ENCODE measurements at places on chromosomes 16 and 17. TPM values are rescaled to one million over a fixed set of nuclear protein-coding genes. Genes with fewer than 3 reads are reported as not detected.
A peak's percentile ranks its signal among the peaks of the same experiment; 100 is the strongest.

DNA sequence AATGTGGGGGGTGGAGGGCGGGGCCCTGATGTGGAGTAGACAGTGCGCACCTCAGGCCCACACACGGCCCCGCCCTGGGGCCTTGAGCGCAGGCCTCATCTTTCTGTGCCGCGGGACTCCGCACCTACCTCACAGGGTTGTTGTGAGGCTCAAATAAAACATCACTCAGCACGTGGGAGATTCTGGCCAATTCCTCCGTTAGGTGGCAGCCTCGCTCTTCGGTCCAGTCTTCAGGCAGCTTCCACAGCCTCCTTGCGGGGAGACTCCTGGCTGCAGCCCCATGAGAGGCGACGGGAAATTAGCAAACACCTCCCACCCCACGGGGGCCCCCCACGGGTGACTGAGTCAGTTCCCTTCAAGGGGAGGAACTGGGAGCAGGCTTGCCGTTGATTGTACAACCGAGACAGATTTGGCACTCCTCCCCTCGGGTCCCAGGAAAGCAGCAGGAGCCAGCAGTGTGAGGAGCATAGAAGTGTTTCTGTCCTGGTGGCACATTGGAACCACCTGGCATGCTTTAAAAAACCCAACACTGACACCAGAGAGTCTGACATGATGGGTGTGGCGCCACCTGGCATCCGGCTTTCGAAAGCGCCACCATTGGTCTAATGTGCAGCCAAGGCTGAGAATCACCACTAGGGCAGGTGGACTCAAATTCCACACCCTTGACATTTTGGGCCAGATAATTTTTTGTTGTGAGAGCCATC is 7.6 kb downstream of the MRM1 start:
- H3K27ac ChIP-seq, result no peak overlapping the region
- H3K27me3 ChIP-seq, result no peaks in the 10 kb centered on the region
- no peaks in the 10 kb centered on the region for H3K36me3 ChIP-seq
- H3K4me1 ChIP-seq, result peaks cover 6% of the 10 kb centered on the region
- peak; percentile 44 for DNase-seq

DNA sequence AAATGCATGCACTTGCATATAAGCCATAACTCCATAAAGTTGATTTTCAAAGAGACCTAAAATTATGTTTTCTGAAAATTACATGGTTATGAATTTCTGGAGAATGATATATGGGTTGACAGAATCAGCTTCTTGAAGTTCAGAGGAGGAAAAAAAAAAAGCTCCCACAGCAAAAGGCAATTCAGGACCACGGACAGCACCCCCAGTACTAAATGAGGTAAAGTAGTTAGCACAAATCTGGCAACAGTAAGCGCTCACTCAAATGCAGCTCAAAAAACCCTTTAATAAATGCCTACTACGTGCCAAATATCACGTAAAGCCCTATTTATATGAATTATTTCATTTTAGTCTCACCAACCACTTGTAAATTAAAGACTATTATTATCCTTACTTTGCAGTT is 135.2 kb downstream of the SHISA9 start:
- DNase-seq, result peak; percentile 30
- H3K27me3 ChIP-seq, result no peaks in the 10 kb centered on the region
- no peak overlapping the region for H3K4me3 ChIP-seq
- H3K36me3 ChIP-seq, result no peaks in the 10 kb centered on the region
- no peaks in the 10 kb centered on the region for H3K4me1 ChIP-seq

DNA sequence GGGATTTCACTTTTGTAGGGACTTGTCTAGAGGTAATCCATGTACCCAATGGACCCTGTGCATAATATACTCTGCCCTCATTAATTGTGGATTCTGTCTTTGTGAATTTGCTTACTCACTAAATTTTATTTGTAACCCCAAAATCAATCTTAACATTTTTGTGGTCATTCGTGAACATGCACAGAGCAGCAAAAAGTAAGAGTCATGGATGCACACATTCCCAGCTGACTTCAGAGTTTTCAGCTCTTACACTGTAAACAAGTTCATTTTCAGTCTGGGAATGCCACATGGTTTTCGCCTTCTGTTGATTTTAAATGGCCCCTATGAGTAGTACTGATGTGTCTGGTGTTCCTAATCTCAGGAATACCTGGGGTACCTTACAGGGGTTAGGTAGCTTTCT is 24.3 kb downstream of the TAC4 start:
- H3K36me3 ChIP-seq, result peaks cover 98% of the 10 kb centered on the region
- H3K27me3 ChIP-seq, result no peaks in the 10 kb centered on the region
- H3K27ac ChIP-seq, result no peak overlapping the region
- no peak for DNase-seq

The DRC3 gene
- total RNA-seq, result 0.42 TPM

DNA sequence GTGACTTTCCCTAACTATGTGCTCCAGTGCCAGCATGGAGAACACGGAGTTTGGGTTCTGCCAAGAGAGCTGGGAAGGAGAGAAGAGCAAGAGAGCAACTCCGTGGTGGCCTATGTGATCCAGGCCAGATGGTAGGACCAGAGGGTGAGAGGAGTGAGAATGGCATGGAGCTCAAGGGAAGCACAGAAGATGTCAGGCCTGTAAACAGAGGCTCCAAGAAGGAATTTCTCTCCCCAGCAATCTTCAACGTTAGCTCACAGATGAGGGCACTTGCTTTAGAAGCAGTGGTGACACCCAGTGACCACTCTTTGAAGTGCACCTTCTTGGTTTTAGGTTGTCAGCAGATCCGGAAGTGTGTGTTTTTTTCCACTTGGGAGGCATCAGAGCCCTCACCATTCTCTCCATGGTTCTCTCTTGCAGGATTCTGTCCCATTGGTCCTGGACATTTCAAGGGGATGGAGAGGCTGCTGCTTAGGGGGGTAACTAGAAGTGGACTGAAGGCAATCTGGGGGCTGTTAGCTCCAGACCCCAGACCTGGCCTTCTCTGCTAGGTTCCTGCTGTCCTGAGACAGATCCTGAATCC is 18.1 kb upstream of the TMEM98 start:
- no peak overlapping the region for H3K27ac ChIP-seq
- H3K4me1 ChIP-seq, result no peaks in the 10 kb centered on the region
- no peaks in the 10 kb centered on the region for H3K27me3 ChIP-seq
- H3K4me3 ChIP-seq, result no peak overlapping the region
- peak; percentile 62 for DNase-seq

GRCh38 chr16:71780521-71781089 is 28.0 kb downstream of the AP1G1 start:
- H3K27me3 ChIP-seq, result no peaks in the 10 kb centered on the region
- H3K27ac ChIP-seq, result no peak overlapping the region
- DNase-seq, result no peak
- H3K4me3 ChIP-seq, result no peak overlapping the region

- no peak overlapping the region for H3K4me3 ChIP-seq
- no peaks in the 10 kb centered on the region for H3K27me3 ChIP-seq
- H3K4me1 ChIP-seq, result peaks cover 10% of the 10 kb centered on the region
These were observed 41.7 kb downstream of the DNAH17 start for GRCh38 chr17:78535273-78536197.

DNA sequence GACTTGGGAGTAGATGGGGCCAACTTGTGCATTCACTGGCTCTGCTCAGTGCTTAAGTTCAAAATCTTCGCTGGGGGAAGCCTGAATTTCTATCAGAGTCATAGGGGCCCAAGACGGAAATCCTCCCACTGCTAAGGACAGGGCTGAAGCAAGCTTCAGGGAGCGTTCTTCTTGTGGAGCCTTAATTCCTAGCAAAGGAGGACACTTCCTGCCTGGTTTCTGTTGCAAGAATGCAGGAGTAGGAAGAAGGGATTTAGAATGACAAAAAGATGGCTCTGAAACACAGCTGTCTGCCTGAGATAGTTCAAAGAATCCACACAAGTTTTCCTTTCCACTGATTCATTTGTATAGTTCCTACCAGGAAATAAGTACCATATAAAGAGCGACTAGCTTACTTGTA is 26.4 kb downstream of the PSME3IP1 start:
- H3K4me3 ChIP-seq, result no peak overlapping the region
- H3K27ac ChIP-seq, result no peak overlapping the region
- H3K4me1 ChIP-seq, result no peaks in the 10 kb centered on the region
- peaks cover 95% of the 10 kb centered on the region for H3K36me3 ChIP-seq
- no peaks in the 10 kb centered on the region for H3K27me3 ChIP-seq

The MOSMO gene
- 8.9 TPM for total RNA-seq

- DNase-seq, result no peak
- no peaks in the 10 kb centered on the region for H3K27me3 ChIP-seq
- no peak overlapping the region for H3K27ac ChIP-seq
- H3K4me3 ChIP-seq, result no peak overlapping the region
- H3K4me1 ChIP-seq, result no peaks in the 10 kb centered on the region
- no peaks in the 10 kb centered on the region for H3K36me3 ChIP-seq
These were observed 15.4 kb downstream of the SEZ6L2 start for GRCh38 chr16:29883987-29884386.

DNA sequence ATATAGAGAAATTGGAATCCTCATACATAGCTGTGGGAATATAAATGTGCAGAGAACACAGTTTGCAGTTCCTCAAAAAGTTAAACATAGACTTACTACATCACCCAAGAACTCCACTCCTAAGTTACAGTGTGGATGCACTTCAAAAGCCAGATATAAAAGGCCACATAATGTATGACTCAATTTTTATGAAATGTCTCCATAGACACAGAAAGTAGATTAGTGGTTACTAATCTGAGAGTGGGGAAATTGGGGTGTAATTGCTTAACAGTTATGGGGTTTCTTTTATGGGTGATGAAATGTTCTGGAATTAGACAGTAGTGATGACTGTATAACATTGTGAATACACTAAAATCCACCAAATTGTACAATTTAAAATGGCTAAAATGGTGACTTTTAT is 60.9 kb downstream of the CACNG1 start:
- no peaks in the 10 kb centered on the region for H3K27me3 ChIP-seq
- H3K4me1 ChIP-seq, result peaks cover 10% of the 10 kb centered on the region
- no peak for DNase-seq

DNA sequence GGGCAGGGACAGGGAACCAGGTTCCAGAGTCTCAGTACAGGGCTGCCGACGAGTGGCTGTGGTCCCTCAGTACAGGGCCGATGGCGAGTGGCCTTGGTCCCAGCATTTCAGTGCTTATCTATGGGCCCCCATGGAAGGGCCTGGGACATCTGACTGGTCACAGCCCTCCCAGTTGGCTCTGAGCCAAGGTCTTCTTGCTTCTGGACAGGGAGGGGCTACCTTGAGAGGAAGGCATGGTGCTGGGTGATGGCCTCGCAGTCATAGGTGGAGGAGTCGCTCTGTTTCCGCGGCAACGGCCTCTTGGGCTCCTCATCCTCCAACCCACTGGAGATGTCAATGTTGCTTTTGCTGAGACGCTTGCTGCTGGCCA is 32.5 kb downstream of the PIMREG start:
- H3K4me3 ChIP-seq, result no peak overlapping the region
- no peaks in the 10 kb centered on the region for H3K36me3 ChIP-seq
- H3K4me1 ChIP-seq, result no peaks in the 10 kb centered on the region
- no peak for DNase-seq

DNA sequence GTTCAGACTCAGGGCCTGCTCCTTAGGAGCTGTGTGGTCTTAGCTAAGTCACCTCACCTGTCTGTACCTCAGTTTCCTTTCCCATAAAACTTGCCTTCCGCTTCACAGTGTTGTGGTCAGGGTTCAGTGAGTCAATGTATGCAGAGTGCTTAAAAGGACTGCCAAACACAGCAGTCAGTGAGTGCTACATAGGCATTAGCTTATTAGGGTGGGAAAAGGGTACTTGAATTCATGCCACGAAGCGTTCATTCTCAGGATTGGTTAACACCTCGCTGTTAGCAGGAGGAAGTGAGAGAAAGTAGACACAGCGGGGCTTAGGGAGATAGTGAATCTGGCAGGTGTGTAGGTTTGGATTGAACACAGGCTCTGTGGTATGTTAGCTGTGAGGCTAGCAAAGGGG is 155.2 kb downstream of the SHISA9 start:
- no peak overlapping the region for H3K27ac ChIP-seq
- H3K27me3 ChIP-seq, result no peaks in the 10 kb centered on the region
- DNase-seq, result no peak
- H3K4me1 ChIP-seq, result no peaks in the 10 kb centered on the region
- H3K36me3 ChIP-seq, result no peaks in the 10 kb centered on the region

The SMPD3 gene
- not detected for total RNA-seq

DNA sequence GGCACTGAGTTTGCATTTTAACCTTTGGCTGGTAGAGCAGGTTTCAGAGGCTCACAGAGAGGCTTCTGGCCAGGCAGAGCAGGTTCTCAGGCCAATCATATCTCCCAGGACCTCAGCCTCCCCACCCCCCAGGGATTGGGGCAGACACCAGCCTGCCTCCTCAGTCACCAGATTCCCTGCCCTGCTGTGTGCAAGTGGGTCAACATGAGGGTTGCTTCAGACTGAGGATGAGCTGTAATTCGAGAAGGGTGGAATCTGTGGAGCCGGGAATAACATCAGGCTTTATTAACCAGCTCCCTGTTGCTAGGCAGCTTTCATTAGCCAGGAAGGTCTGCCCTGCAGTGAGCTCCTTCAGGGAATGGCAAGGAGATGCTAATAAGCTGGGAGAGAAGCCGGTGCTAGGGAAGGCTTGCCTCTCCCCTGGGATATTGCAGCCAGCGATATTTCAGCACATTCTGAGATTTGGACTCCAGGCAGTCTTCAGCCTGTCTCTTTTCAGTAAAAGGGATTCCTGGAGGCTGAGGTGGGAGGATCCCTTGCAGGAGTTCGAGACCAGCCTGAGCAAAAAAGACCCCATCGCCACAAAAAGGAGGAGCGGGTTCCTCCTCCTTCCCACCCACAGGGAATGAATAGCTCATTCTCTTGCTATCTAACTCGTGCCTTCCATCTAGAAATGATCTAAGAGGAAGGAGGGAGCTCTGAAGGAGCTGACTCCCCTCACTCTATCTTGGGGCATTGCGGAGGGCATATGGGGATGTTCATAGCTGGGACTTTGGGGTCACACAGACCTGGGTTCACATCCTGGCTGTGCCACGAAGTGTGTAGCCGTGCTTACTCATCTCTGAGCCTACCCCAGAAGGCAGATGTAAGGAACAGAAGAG is 10.7 kb downstream of the SGSM2 start:
- no peak for DNase-seq
- H3K27me3 ChIP-seq, result no peaks in the 10 kb centered on the region
- peaks cover 13% of the 10 kb centered on the region for H3K4me1 ChIP-seq

The CBLN1 gene
- 1.3 TPM for total RNA-seq

The KRTAP2-3 gene
- not detected for total RNA-seq

The KLHL10 gene
- total RNA-seq, result not detected

- no peak for DNase-seq
- H3K4me1 ChIP-seq, result peaks cover 19% of the 10 kb centered on the region
- H3K4me3 ChIP-seq, result peak overlapping the region; percentile 49
These were observed 2.2 kb downstream of the CRISPLD2 start for GRCh38 chr16:84821728-84822689.

- no peak for DNase-seq
- H3K27ac ChIP-seq, result no peak overlapping the region
- H3K4me3 ChIP-seq, result no peak overlapping the region
These were observed 39.4 kb downstream of the AP1G1 start for GRCh38 chr16:71769222-71769621.

- DNase-seq, result no peak
- H3K4me1 ChIP-seq, result peaks cover 4% of the 10 kb centered on the region
- H3K36me3 ChIP-seq, result no peaks in the 10 kb centered on the region
- H3K4me3 ChIP-seq, result no peak overlapping the region
These were observed 145.6 kb upstream of the HS3ST2 start for GRCh38 chr16:22668318-22668717.

Data from heart left ventricle (tissue), 16 donors.